ENCODE measurements at places on chromosomes 12 and 14.

- DNase-seq: peak; percentile 3
Measured at GRCh38 chr12:21989819-21990412, 48.7 kb upstream of the ABCC9 start.

- DNase-seq: no peak
Measured at GRCh38 chr12:104784592-104784991, 173.5 kb downstream of the SLC41A2 start.

DNA sequence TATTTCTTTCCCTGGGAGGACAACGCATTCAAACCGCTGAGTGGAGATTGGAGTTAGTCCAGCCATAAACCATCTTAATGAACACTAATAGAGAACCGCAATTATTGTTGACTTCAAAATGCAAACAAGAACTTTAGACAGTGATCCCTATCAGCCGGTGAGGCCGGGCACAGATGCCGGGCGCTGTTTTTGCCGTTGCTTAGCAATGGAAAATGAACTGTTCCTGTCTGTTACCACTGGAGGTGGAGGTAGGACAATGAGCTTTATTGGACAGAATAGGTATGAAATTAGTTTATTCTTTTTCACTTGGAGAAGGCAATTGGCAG is 216.8 kb downstream of the TTC8 start:
- no peak for DNase-seq

GRCh38 chr14:88599761-88600439 is 37.1 kb downstream of the ZC3H14 start:
- DNase-seq: peak; percentile 85

- DNase-seq: no peak
Measured at GRCh38 chr12:67501362-67501761, 147.2 kb upstream of the DYRK2 start.

DNA sequence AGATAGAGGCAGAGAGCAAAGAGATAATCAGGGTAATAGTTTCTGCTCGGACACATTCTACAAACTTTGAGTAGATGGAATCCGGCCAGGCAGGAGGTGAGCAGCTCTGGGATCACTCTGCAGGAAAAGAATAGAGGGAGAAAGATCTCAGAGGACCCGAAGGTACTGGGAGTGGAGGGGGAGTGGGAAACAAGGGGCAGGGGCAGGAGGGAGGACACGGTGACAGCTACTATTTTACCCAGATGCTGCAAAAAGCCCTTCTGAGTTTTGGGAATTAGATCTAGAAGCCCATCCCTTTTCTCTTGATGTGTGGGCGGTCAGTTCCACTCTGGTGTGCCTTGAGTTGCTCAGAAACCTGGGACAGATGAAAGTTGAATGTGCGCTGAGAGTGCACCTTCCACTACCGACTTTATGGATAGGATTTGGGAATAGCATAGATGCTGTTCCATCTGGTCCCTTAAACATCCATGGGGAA is 556 bp downstream of the GPRC5A start:
- no peak for DNase-seq

DNA sequence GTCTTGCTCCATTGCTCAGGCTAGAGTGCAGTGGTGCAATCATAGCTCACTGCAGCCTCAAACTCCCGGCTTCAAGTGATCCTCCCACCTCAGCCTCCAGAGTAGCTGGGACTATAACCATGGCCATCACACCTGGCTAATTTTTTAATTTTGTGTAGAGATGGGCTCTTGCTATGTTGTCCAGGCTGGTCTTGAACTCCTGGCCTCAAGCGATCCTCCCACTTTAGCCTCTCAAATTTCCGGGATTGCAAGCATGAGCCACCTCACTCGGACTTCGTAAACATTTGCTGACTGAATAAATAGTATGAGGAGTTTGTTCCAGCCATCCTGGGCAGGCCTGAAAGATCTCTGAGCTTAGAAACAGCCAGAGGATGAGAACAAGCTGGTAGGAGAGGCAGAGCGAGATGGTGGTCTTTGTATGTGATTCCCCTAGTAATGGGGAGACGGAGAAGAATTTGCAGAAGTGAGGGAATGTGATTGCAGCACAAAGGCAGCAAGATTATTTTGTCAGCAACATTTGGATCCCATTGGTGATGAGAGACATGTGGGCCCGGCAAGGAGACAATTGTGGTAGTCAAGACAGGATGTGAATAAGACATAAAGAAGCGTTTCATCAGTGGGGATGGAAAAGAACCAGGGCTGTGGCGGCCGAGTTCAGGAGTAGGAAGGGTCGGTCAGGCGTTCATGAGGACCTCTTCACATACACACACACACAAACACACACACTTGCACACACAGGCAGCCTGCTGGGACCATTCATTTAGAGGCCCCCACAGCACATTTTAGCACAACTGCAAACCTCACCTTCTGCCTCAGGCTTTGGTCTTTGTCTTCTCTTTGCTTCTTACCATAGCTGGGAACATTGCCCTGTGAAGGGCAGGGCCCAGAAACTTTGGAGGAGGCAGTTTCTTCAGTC is 155.5 kb downstream of the ZFP36L1 start:
- DNase-seq: no peak

GRCh38 chr14:85634205-85634604 is 104.3 kb downstream of the FLRT2 start:
- no peak for DNase-seq

GRCh38 chr12:52066346-52067080 is 3.3 kb upstream of the ATG101 start:
- peak; percentile 37 for DNase-seq

DNA sequence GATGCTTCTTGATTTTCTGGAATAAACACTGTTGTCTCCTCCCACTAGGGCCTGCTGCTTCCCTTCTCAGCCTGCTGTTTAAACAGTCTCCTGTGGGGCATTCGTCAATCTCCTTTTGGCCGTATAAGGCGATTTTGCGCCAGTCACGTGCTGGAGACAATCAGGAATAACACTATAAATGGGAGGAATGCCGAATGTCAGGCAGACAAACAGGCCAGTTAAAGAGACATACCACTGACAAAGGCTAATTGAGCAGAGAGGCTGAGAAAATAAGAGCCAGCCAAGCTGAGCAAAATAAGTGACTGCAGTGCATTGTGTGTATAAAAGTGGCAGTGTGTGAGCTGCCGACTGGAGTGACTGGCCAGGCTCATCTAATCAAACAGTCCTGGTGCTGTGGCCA is 23.3 kb downstream of the DMAC2L start:
- DNase-seq: no peak

- DNase-seq: no peak
Measured at GRCh38 chr14:91410771-91411536, 6.7 kb downstream of the CCDC88C start.

DNA sequence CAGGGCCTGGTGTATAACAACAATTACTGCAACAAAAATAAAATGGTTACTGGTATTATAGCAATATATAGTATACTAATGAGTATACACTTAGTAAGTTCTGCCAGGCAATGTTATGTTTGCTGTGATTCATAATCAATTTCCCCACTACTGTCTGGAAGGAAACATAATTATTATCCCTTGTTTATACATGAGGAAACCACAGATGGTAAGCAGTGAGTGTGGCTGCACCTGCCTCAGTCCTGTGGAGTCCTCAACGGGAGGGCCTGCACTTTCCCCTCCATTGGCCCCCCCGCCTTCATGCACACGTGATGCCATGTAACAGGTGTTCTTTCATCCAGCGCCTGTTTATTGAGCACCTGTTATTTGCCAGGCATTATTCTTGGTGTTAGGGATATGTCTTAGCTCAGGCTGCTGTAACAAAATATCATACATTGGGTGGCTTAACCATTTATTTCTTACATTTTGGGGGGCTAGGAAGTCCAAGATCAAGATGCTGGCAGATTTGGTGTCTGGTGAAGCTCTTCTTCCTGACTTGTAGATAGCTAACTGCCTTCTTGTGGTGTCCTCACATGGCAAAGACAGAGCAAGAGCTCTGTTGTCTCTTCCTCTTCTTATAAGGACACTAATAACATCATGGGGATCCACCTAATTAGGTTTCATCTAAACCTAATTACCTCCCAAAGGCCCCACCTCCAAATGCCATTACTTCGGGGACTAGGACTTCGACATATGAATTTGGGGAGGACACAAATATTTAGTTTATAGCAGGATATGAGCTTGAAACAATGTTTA is 59.5 kb upstream of the CHGA start:
- no peak for DNase-seq

DNA sequence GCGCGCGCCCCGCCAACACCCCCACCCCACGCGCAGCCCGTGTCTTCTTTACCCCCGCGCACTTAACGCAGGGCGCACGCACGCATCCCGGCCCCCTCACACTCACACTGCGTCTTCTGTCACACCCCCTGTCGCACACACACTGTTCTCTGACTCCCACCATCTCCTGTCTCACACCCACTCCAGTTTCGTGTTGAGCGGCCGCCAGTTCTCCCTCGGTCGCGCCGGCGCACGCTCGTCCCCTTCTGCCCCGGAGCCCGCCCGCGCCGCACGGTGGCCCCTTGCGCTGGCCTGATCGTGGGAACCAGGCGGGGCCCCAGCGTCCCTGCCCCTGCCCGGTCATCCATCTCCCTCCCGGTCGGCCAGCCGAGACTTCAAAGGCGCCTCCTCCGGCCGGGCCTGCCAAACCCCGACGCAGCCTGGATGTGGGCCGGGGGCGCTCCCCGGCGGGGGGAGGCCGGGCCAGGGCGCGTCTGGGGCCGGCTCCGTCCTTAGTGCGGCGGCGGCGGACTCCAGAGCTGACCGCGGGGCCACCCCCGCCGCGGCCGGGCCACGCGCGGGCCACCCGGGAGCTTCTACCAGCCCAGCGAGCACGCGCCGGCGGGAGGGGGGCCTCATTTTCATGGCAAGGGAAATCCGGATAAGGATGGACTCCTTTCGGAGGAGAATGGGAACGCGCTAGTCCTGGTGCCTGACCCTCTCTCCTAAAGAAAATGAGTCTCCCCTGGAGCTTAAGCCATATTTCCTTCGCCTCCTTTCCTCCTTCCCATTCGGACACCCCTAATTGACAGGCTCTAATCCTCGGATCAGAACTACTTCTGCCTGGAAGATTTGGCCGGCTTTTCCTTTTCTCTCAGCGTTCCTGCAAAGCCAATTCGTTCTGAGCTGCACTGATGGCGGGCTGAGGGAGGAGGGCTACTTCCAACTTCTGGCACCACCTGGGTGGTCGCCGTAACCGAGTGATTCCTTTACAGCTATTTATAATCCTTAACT is 82.0 kb upstream of the HMGA2 start:
- DNase-seq: no peak

- DNase-seq: no peak
Measured at GRCh38 chr12:4270016-4270830, 3.3 kb upstream of the CCND2 start.

DNA sequence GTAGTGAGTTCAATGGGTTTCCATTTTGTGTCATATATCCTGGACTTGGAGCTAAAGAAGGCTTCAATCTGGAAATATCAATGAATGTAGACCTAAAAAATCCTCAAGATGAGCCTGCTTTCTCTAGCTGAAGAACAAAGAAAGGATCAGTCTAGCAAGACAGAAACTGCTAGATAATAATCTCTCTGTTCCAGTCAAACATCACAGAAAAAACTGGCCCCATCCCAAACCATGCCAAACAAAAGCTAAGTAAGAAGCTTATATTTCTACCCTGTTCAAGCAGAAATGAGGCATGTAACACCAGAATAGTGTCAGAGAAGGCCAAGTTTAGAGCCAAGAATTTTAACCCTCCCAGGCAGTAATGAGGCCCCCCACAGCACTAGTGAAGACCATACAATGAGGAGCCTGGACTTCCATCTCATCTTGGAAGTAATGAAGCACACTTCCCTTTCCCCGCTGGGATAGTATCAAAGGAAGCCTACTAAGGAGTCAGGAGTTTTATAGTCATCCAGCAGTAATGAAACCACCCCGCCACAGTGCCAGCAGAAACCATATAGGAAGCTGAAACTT is 95.8 kb downstream of the NELL2 start:
- DNase-seq: no peak

DNA sequence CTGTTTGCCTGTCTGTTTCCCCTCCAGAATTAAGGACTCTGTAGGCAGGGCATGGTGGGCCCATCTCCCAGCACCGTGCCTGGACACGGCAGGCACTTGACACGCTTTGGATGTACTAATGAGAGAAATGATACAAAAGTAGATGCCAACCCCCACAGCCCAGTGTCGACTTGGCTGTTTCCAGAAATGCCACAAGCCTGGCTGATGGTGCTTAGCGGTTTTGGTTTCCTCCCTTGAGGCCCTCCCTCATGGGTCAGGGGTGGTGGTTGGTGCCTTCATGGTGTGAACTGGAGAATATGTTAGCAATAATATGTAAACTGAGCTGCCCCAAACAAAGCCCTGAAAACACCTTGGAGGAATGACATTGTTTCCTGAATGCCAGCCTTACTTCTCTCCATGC is 55.5 kb upstream of the ESRRB start:
- DNase-seq: no peak

GRCh38 chr12:68612202-68612601 is 1.5 kb downstream of the RAP1B start:
- no peak for DNase-seq

- DNase-seq: no peak
Measured at GRCh38 chr14:95849761-95850160, 26.9 kb upstream of the TUNAR start.

GRCh38 chr12:119868992-119869391 is 8.1 kb downstream of the CIT start:
- no peak for DNase-seq

GRCh38 chr12:67498991-67499390 is 149.6 kb upstream of the DYRK2 start:
- DNase-seq: no peak

GRCh38 chr12:116026768-116027550 is 250.5 kb downstream of the MED13L start:
- DNase-seq: peak; percentile 13

DNA sequence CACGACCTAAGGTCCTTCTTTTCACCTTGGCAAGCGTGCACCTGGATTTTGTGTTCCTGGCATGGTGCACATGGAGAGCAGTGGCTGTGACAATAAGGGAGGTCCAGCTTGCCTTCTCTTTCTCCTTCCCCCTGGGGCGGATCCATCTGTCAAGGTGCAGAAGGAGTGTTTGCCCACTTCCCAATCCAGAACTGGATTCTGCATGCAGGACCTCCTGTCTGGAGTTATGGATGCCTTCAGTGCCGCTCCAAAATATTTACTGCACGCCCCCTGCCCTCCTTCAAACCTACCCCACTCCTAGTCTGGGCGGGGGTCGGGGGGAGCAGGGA is 192.7 kb downstream of the DPF3 start:
- no peak for DNase-seq

DNA sequence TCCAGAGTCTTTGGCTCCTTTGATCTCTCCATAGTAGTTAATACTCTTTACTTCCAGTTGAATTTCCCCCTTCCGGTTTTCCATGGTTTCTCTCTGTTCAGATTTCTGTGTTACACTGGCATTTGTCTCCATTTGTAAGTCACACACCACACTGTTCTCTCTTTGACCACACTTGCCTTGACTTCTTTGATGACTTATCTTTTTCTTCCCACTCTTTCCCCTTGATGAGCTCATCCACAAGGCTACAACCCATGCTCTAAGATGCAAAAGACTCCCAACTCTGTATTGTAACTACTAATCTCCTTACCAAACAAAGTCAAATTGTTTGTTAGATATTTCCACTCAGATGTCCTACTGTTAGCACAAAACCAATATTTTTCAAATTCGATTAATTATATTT is 242.7 kb upstream of the E2F7 start:
- DNase-seq: no peak

GRCh38 chr12:65282840-65283239 is 4.4 kb downstream of the MSRB3 start:
- DNase-seq: no peak
